Calu3 (cell line): ENCODE measurements at places on chromosomes 5 and 9. TPM values are rescaled to one million over a fixed set of nuclear protein-coding genes. Genes with fewer than 3 reads are reported as not detected.

GRCh38 chr5:167792514-167792913 lies 498.9 kb upstream of the WWC1 start:
- no peak overlapping the region for H3K4me3 ChIP-seq
- no peaks in the 10 kb centered on the region for H3K4me1 ChIP-seq
- H3K36me3 ChIP-seq = no peaks in the 10 kb centered on the region
- no peak for DNase-seq

DNA sequence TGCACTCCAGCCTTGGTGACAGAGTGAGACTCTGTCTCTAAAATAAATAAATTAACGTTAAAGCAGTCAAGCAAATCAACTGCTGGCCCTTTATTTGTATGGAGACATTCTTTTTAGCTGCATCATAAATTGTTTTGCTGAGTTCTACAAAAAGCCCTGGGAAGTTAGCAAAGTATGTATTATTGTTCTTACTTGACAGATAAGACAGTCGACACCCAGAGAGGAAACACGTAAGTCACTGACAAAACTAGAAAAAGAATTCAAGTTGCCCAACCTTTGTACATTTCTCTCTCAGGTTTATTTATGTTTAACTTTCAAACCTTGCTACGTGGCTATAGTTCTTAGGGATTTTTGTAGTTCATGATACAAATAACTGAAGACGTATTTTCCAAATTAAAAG lies 40.4 kb upstream of the MACIR start:
- no peak overlapping the region for H3K27ac ChIP-seq
- no peak for DNase-seq
- no peaks in the 10 kb centered on the region for H3K36me3 ChIP-seq
- no peaks in the 10 kb centered on the region for H3K27me3 ChIP-seq
- H3K4me3 ChIP-seq = no peak overlapping the region

DNA sequence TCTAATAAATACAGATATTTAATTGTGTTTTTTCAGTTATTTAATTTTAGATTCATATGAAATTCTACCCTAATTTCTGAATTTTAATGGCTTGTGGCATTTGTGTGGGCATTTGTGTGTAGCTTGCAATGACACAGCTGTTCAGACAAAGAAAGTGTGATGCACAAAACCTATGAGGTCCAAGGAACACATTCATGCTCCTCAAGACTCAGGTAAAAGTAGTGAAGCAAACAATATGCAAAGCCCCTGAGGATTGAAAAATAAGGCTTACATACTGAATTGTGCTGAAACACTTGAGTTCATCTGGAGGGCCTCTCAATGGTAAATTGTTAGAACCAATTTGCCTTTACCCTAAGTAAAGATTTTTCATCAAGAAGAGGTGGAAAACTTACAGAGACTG lies 28.1 kb downstream of the IL7R start:
- DNase-seq = no peak
- no peaks in the 10 kb centered on the region for H3K4me1 ChIP-seq

DNA sequence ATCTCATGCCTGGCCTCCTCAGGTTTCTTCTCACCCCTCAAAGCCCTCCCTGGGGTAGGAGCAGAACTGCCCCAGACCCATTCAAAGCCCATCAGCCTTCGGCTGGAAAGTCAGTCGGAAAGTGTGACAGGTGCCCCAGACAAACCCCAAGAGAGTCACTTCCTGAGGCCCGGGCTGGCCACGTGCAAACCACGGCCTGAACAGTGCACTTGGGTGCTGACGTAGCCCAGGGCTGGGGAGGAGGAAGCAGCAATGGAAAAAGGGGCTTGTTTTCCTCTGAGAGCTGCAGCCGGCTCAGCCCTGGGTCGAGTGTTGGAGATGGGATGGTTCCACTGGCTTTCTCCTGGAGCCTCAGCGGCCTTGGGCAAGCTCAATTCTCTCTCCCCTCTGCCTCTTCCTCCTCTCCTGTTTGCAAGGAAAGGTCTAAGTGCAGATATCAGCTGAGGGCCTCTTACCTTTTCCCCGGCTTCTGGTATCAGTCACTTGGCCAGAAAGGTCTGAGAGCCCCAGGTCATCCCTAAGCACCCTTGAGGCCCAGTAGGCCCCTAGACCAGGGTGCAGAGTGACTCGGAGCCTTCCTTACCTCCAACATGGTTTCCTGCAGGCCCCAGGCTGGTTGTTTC lies 5.9 kb upstream of the EGR1 start:
- no peak overlapping the region for H3K4me3 ChIP-seq
- H3K36me3 ChIP-seq = peaks cover 14% of the 10 kb centered on the region
- H3K4me1 ChIP-seq = no peaks in the 10 kb centered on the region
- H3K27ac ChIP-seq = no peak overlapping the region
- peaks cover 61% of the 10 kb centered on the region for H3K27me3 ChIP-seq

IFNK gene
- total RNA-seq = not detected in 2 replicates

SLC34A1 gene
- total RNA-seq = 0.19 and 0.64 TPM in 2 replicates

HARS2 gene
- 45.1 TPM in 2 replicates for total RNA-seq

GRCh38 chr5:68389618-68390017 lies 174.1 kb downstream of the PIK3R1 start:
- H3K4me3 ChIP-seq = no peak overlapping the region
- no peaks in the 10 kb centered on the region for H3K27me3 ChIP-seq
- H3K36me3 ChIP-seq = no peaks in the 10 kb centered on the region
- DNase-seq = no peak
- no peak overlapping the region for H3K27ac ChIP-seq

DNA sequence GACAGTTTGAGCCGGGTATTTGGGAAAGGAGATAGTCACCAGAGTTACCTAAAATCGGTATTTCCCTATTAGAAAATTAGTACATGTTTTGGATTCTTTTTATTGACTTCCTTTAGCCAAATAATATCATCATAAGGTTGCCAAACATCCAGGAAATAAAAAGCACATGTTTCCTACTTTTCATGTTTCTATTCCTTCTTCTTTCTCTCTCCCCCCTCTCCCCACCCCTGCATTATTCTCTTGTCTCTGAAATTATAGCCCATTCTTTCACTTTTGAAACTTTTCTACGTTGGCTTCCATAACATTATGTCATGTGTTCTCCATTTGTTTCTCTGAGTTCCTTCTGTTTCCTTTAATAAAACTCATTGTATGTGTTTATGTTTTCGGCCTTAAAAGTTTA lies 161.9 kb downstream of the ALDH1A1 start:
- no peak overlapping the region for H3K4me3 ChIP-seq
- no peaks in the 10 kb centered on the region for H3K36me3 ChIP-seq
- no peaks in the 10 kb centered on the region for H3K4me1 ChIP-seq
- no peak for DNase-seq

- H3K27me3 ChIP-seq = peaks cover 57% of the 10 kb centered on the region
- H3K27ac ChIP-seq = no peak overlapping the region
- H3K4me1 ChIP-seq = no peaks in the 10 kb centered on the region
- H3K4me3 ChIP-seq = no peak overlapping the region
- no peaks in the 10 kb centered on the region for H3K36me3 ChIP-seq
These were observed 9.0 kb downstream of the CDX1 start for GRCh38 chr5:150175536-150175935.

DNA sequence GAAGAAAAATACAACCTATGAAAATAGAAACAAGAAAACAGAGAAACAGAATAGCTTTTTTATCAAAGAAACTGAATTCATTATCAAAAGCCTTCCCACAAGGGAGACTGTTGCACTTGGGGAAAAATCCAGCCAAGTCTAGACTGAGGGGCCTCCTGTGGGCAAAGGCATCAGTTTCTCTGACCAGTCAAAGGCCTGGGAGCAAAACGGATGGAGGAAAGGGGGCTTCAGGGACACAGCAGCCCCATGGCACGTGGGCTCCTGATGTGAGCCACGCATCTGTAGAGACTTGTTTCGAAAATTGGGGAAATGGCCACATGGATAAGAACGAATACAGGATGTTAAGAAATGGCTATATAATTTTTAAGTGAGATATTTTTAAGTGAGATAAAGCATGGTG lies 21.1 kb downstream of the ZDHHC11B start:
- no peak overlapping the region for H3K27ac ChIP-seq
- H3K27me3 ChIP-seq = peaks cover 26% of the 10 kb centered on the region
- DNase-seq = no peak
- H3K4me3 ChIP-seq = no peak overlapping the region
- H3K36me3 ChIP-seq = peaks cover 18% of the 10 kb centered on the region

GRCh38 chr5:156188016-156188415 lies 138.9 kb upstream of the SGCD start:
- no peaks in the 10 kb centered on the region for H3K4me1 ChIP-seq
- no peak overlapping the region for H3K4me3 ChIP-seq
- H3K27ac ChIP-seq = no peak overlapping the region
- no peak for DNase-seq
- H3K27me3 ChIP-seq = no peaks in the 10 kb centered on the region

- H3K27ac ChIP-seq = no peak overlapping the region
- no peaks in the 10 kb centered on the region for H3K36me3 ChIP-seq
- no peaks in the 10 kb centered on the region for H3K27me3 ChIP-seq
- H3K4me1 ChIP-seq = no peaks in the 10 kb centered on the region
These were observed 77.7 kb downstream of the HOMER1 start for GRCh38 chr5:79436224-79436623.

DNA sequence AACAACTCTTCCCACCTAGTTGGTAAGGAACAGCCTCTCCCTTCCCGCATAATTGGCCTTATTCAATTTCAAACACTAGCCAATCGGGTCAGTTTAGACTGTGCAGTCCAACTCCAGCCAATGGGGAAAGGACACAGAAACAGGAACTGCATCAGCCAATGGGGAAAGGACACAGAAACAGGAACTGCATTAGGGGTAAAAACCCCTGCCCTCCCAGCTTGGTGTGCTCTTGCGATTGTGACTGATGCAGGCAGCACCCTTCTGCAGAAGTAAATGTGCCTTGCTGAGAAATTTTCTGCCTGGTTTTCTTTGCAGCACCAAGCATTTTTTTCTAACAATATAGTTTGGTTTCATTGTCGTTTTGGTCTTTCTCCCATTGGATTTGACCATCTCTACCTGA lies 8.5 kb upstream of the GLT6D1 start:
- no peak overlapping the region for H3K27ac ChIP-seq
- H3K4me3 ChIP-seq = no peak overlapping the region
- H3K4me1 ChIP-seq = no peaks in the 10 kb centered on the region
- H3K27me3 ChIP-seq = peaks cover 29% of the 10 kb centered on the region

FBP2 gene
- not detected in 2 replicates for total RNA-seq

CYSRT1 gene
- total RNA-seq = 3.0 and 3.6 TPM in 2 replicates

ESM1 gene
- not detected in 2 replicates for total RNA-seq

GRCh38 chr5:173327948-173328843 lies at the start of gene STC2:
Gene STC2, minus strand, starts transcription at chr5:173328414. Its CDS starts 221 bp downstream, at chr5:173328193.
- peaks cover 28% of the 10 kb centered on the region for H3K4me1 ChIP-seq
- peak within 1 kb of the TSS; percentile 93 for H3K27ac ChIP-seq
- DNase-seq = peak; percentile 97
- H3K27me3 ChIP-seq = no peaks in the 10 kb centered on the region
- peak within 1 kb of the TSS; percentile 81 for H3K4me3 ChIP-seq

ENTREP1 gene
- 1.8 and 3.1 TPM in 2 replicates for total RNA-seq

DNA sequence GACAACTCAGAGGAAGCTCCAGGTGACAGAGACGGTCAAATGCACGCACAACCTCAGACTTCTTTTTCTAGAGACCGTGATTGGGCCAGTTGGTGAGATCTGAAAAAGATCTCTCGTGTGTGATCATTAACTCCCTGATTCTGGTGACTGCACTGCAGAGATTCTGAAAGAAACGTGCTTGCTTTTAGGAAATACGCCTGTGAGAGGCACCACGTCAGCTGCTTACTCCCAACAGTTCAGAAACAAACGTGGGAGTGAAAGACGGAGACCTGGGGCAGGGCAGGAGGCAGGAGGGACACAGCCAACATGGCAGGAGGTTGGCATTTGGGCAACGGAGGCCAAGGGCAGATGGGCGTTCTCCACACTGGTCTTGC lies 15.9 kb downstream of the SLC12A7 start:
- H3K36me3 ChIP-seq = peaks cover 34% of the 10 kb centered on the region
- DNase-seq = no peak
- no peaks in the 10 kb centered on the region for H3K27me3 ChIP-seq
- H3K4me3 ChIP-seq = no peak overlapping the region

GRCh38 chr5:367358-368130 lies 46.0 kb downstream of the AHRR start:
- DNase-seq = no peak
- H3K27me3 ChIP-seq = no peaks in the 10 kb centered on the region
- H3K4me3 ChIP-seq = no peak overlapping the region
- H3K36me3 ChIP-seq = no peaks in the 10 kb centered on the region
- H3K4me1 ChIP-seq = peaks cover 7% of the 10 kb centered on the region

DNA sequence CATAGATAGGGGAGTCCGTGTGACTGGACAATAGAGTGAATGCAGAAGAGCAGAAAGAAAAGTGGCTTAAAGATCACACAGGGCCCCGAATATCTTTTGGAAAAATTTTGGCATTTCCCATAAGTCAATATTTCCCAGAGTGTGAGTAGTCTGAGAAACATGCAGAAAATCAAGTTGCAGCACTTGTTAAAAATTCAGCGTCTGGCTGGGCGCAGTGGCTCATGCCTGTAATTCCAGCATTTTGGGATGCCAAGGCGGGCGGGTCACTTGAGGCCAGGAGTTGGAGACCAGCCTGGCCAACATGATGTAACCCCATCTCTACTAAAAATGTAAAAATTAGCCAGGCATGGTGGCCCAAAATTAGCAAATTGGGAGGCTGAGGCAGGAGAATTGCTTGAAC lies 227.0 kb downstream of the DRD1 start:
- no peaks in the 10 kb centered on the region for H3K4me1 ChIP-seq
- DNase-seq = no peak
- H3K27me3 ChIP-seq = no peaks in the 10 kb centered on the region
- H3K27ac ChIP-seq = no peak overlapping the region
- no peaks in the 10 kb centered on the region for H3K36me3 ChIP-seq

- no peak overlapping the region for H3K27ac ChIP-seq
- no peaks in the 10 kb centered on the region for H3K4me1 ChIP-seq
- H3K36me3 ChIP-seq = no peaks in the 10 kb centered on the region
- no peak for DNase-seq
These were observed 230.8 kb downstream of the ZNF608 start for GRCh38 chr5:124515497-124516245.

SLCO6A1 gene
- total RNA-seq = not detected in 2 replicates

ALAD gene
- 20.6 and 24.1 TPM in 2 replicates for total RNA-seq

TAF11L2 gene
- total RNA-seq = not detected in 2 replicates

DNA sequence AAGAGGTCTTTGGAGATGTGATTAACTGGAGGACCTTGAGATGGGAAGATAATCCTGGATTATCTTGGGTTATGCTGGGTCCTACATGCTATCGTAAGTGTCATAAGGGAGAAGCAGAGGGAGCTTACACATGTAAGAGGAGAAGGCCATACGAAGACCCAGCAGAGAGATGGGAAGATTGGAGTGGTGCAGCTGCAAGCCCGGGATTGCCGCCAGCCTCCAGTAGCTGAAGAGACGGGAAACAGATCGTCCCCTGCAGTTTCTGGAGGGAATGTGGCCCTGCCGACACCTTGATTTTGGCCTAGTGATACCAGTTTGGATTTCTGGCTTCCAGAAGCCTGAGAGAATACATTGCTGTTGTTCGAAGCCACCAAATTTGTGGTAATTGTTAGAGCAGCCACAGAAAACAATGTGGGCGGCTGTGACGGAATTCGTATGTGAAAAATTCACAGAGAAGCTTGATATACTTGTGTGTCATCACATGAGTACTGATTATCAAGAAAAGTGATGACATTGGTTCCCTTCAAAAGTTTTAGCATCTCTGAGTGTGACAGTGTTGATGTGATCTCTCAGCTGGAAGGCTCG lies 86.9 kb downstream of the CYFIP2 start:
- H3K4me1 ChIP-seq = no peaks in the 10 kb centered on the region
- no peak overlapping the region for H3K27ac ChIP-seq
- H3K36me3 ChIP-seq = no peaks in the 10 kb centered on the region
- H3K27me3 ChIP-seq = no peaks in the 10 kb centered on the region
- no peak overlapping the region for H3K4me3 ChIP-seq
